ENCODE measurements at places on chromosomes 4 and X. TPM values are rescaled to one million over a fixed set of nuclear protein-coding genes. Genes with fewer than 3 reads are reported as not detected.

POU3F4 gene
- total RNA-seq = not detected

NXF2B gene
- total RNA-seq = not detected

SLC16A2 gene
- 4.8 TPM for total RNA-seq

DNA sequence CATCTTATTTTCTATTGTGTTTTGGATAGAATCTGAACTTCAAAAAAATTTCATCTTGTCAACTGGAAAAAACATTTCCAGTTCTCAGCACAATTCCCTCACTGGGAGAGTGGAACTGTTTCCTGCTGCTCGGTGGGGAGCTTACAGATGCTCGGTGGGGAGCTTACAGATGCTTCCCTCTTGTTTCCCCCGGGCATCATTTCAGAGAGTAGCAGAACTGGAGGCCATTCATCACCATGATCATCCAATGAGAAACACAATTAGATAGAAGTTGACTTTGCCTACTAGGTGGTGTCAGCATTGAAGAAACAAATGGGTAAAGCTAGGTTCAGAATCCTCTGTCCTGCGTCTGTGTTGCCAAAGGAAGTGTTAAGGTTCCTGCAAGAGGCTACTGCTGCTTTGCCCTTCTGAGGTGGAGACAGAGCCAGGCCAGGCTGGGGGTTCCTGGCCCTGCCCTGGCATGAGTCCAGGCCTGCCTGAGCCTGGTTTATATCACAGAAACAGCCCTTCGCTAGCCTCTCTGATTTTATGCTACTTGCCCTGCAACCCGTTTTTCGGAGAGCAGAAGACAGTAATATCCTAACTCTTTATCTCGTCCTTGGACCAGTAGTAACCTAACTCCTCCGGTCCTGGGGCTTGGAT is 70.6 kb downstream of the TAPT1 start:
- H3K4me3 ChIP-seq = no peak overlapping the region
- H3K4me1 ChIP-seq = no peaks in the 10 kb centered on the region
- H3K27me3 ChIP-seq = no peaks in the 10 kb centered on the region
- DNase-seq = no peak
- H3K27ac ChIP-seq = no peak overlapping the region

DNA sequence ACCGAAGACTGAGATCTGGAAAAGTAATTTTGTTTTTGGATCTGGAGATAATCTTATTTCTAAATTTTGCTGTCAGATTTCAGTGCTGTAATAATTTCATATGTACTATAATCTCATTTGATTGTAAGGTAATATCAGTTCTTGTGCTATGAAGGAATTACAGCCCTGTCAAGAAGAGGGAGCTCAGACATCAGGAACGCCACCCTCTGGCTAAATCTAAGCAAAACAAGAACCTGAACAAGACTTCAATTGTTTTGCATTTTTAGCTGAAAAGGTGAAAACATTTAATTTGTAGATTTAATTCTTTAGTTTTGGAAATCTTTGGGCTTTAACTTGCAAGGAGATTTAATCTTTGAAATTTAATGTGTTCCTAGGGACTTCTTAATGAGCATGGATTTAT is 525.4 kb upstream of the HS3ST1 start:
- H3K36me3 ChIP-seq = no peaks in the 10 kb centered on the region
- H3K4me1 ChIP-seq = no peaks in the 10 kb centered on the region
- no peak overlapping the region for H3K4me3 ChIP-seq
- no peak overlapping the region for H3K27ac ChIP-seq
- DNase-seq = no peak

All from breast epithelium (tissue), 4 donors.